Right ventricle myocardium inferior (tissue), 1 donor: ENCODE measurements at places on chromosomes 3 and 15.

DNA sequence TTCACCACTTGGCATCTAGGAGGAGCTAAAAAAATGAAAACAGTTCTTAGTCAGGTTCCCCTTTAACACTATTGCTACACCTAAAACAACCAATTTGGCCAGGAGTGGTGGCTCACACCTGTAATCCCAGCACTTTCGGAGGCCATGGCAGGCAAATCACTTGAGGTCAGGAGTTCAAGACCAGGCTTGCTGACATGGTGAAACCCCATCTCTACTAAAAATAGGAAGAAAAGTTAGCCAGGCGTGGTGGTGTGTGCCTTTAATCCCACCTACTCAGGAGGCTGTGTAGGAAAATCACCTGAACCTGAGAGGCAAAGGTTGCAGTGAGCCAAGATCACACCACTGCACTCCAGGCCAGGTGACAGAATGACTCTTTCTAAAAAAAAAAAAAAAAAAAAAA is 124.1 kb downstream of the DGKG start:
- no peak for DNase-seq

GRCh38 chr15:79474252-79474651 is 42.1 kb downstream of the MINAR1 start:
- DNase-seq, result no peak

DNA sequence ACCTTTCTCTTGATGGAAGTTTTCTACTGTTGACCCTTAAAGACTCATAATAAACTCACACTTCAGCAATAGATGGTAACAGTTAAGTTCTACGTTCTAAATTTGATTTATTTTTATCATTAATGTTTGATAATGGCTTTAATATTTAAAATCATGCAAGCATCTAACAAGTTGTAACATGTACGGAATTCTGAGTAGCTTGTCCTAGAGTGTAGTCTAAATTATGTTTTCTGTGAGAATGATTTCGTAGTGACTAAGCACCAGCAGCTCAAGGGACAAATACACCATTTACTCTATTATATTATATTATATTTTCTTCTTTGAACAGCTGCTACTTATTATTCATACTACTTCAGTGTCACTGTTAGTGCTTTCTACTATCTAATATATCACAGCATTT is 345.6 kb downstream of the NLGN1 start:
- DNase-seq, result no peak

DNA sequence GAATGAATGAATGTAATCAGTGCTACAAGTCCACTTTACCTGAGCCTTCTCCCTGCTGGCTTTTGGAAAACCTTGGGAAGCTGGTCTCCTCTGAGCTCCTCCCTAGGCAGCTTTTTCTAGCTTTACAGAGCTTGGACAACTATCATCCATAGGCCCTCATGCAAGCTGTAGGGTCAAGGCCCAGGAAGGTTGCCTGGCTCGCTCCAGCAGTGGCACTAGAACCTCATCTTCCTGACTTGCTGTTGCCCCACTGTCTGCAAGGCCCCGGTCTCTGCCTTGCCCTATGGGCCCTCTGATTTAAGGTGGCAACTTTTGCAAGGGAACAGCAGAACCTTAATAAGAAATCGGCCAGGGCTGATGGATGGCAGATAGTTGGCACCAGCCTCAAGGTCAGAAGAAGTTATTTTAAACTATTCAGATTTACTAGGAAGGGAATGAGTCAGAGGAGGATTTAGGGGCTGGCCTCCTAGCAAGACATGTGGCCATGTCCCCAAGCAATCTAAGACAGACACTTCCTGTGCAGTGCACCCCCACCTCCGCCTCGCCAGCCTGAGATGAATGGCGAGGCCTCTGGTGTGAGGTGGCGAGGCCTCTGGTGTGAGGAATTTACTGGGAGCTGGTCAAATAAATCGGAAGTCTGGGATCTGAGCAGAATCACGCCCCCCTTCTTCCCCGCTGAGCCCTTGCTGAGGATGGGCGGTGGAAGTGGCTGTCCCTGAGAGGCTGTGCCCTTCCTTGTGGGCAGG is 180.8 kb downstream of the MEGF11 start:
- DNase-seq, result no peak

DNA sequence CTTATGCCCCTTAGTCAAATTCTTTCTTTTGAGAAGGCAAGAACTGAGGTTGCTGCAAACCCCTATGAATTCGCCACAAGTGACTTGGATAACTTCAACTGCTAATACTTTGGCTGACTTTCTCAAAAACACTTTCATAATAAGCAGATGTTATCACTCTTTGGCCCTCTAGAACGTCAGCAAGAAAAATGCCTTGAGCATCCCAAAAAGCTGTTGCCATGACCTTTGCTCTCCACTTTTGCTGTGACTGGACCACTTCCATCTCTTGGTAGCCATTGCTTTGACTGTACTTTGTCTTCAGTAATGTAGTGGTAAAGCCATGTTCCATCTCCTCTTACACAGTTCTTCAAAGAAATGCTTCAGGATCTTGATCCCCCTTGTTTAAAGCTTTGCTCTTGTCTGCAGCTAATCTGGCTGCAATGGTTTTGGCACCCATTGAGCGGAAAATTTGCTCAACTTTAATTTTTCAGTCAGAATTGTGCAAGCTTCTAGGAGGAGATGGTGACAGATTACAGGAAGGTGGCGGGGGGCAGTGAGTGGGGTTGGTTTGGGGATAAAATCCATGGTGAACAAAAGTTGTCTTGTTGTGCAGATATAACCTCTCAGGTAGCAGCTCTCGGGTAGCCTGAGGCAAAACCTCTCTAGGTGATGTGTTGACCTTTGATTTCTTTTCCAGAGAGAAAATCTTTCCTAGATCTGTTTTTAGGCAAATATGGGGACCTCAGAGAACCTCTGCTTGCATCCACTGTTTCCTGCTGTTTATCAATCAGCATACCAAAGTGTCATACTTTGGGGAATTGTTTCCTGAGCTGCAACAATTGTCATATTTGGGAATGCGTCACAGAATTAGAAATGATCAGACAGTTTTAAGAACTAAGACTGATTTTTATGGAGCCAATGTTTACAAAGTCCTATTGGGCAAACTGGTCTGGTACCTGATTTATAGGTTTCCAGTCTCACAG is 83.6 kb downstream of the CCR1 start:
- no peak for DNase-seq

- DNase-seq, result no peak
These were observed 213.1 kb downstream of the FGF12 start for GRCh38 chr3:192514081-192514753.

DNA sequence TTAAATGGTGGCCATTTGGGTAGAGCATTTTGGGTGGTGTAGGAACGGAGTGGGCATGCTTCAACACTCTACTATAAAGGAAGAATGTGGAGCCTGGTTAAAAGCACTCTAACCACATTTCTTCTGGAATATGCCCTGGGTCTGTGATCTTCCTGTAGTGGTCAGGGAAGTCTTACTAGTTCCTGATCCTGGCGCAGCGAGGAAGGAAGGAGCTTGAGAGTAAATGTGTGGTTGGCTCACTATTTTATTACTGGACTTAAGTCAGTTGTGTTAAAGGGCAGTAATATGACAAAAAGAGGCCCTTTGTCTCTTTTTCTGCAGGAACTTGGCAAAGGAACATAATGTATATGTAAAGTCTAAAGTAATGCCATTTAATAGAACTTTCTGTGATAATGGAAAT is 197.6 kb upstream of the ZPLD1 start:
- DNase-seq, result no peak

DNA sequence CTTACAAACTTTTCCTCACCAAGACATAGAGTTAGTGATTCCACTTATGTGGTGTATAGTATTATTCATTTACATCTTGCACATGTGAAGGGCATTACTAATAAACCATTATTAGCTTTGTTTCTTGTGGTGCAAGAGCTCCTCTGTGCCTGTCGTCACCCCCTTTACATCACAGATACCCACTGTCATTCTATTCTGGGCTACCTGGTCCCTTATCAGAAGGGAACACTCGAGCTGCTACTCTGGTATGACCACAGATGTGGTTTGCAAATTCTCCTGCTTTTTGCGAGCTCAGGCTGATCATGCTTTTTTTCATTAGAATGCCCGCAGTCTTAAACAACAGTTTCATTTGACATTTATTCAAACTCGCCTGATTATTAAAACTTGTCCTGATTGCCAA is 13.9 kb upstream of the SENP2 start:
- DNase-seq, result no peak

DNA sequence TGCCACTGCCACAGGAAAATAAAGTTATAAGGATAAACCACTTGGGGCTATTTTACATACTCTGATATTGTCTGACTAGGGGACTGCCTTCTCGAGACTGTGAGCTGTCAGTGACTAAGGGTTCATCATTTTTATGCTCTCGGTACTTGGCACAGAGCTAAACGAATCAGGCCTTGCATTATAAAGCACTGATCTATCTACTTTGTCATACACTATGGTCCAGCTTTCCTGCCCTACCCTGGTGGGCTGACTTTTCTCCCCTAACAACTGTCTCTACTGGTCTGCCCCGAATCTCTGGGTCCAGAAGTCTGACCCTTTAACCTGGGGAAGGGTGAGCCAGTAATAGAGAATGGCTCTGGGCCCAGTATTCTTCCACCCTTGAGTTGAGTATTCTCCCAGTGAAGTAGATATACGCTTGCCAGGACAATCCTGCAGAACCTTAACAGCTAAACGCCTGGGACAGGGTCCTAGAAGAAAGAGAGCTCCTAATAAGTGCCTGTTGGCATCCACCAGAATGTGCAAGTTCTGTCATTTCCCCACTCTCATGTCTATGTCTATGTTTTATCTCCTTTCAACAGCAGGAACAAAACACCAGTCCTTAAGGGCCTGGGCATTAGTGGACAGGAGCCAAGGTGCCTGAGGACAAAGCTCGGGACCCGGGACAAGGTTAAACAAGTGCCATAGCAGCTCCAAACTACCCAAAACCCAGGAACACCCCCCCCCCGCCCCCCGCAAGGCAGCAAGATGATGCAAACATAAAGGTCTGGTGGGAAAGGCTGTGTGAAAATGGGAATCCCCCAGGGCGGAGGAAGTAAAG is 1.2 kb downstream of the LARP6 start:
- no peak for DNase-seq

DNA sequence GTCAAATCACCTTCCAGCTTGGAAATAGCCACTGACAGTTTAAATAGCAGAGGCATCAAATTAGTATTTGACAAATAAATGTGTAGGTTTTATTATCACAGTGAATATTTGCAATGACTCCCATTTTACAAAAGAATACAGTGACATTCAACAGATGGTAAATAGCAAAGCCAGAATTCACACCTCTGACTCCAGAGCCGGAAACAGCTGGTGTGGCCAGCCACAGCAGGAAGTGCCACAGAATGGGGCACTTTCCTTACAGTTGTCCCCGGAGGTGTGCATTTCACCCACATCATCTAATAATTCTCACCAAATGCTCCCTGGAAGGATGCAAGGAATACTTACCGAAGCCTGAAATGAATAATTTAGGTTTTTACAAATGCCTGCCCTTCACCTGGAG is 295.7 kb upstream of the WNT5A start:
- no peak for DNase-seq

DNA sequence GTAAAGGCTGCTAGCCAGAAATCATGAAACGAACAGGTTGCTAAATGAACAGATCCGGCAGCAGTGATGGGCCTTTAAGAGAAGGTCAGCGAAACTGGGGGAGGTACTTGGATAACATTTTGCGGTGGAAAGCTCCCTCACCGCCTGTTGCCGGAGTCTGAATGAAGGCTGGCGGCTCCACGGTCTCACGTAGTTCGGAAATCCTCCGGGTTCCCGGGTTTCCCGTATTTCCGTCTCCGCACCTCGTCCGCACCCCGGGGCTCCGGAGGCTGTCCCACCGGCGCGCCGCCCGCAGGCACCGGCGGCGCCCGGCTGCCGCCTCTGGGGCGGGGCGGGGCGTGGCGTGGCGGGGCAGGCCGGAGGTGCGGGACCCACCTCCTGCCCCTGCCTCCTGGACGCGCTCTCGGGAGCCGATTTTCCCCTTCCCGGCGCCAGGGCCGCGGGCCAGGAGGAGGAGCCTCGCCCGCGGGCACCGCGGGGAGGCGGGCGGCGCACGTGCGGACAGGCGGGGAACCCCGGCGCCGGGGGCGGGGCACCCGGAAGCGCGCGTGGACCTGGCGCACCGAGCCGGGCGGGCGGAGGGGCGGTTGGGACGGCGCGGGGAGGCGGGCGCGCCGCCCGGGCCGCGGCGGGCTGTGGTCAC is at the start of gene ZDHHC23:
TSS of gene ZDHHC23 (plus strand) at position 642 of the 643 bp plus-strand sequence. CDS start 790 bp downstream, outside the sequence.
- peak; percentile 90 for DNase-seq

GRCh38 chr3:23202203-23202920 is 765 bp upstream of the UBE2E2 start:
- DNase-seq, result peak; percentile 82

- no peak for DNase-seq
These were observed 133.9 kb upstream of the PLXNA1 start for GRCh38 chr3:126848991-126849390.

DNA sequence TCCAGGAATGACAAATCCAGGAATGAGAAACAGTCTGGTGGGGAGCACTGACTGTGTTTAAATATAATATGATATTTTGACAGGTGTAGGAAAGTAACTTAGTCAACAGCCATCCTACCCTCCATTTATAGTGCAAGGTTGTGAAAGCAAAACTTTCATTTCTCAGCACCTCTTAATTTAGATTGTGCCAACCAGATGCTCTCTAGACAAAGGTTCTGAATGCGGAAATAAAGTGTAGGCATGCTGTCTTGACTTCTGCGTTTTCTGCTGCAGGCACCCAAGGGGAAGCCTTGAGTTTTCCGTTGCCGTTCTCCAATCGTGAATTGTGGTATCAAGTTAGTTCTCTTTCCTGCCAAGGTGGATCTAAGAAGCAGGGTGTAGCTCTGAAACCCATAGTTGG is 261.9 kb upstream of the SUCLG2 start:
- no peak for DNase-seq

DNA sequence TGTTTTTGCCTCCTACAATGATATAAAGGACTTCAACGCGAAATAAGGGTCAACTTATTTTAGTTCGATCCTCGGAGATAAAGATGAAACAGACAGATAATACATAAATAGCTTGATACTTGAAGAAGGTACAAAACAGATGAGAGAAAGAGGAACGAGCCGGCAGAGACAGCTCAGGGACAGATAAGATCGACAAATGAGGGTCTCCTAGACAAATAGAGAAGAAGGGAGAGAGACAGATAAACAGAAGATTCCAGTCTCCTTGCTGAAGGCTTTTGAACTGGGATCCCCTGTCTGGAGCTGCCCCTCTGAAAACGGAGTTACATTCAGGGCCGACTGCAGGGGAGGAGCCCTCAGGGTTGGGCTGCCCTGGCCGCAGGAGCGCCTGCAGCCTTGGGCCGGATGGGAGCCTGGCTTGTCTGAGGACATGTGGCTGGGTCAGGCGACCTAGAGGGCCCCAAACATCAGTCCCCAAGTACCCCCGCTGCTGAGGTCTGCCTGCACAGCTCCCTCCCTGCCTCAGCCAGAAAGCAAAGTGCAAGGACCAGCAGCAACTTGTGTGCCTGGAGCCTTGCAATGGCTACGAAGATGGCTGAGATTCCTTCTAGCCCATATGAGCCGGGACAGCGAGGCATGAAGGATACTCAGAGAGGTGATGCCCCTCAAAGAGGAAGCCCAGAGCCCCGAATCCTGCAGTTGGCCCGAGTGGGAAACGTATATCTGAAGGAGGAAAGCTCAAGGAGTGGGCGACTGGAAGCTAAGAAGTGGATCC is 926 bp upstream of the SKOR1 start:
- DNase-seq, result peak; percentile 25

- no peak for DNase-seq
These were observed 60.6 kb downstream of the TCF12 start for GRCh38 chr15:56978898-56979662.
